Stimulated activated CD4-positive, alpha-beta T cell treated with anti-CD3 and anti-CD28 coated beads, Interleukin-12 subunit alpha, Interleukin-12 subunit beta, amount 100 ng/mL, for 24 hours (primary cell): ENCODE measurements at places on chromosomes 4 and X.

- no peak for DNase-seq
Observed at GRCh38 chr4:154276496-154276895, 215.1 kb downstream of the DCHS2 start.

DNA sequence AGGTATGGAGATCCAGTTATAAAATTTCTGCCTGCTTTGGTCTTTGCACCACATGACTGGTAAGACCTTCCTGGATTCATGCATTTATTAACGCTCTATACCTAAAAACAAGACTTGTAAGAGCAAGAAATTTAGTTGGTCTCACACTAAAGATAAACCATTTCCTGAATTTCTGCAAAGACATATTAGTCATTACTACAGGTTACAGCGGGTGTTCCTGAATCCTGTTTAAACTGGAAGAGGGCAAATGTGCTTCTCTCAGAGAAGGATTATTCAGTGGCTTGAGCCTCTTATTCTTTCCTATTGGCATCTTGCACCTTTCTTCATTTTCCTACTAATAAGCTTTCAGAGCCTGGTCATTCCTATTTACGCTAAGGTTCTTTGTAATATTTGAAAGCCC lies 397.6 kb upstream of the TENM3 start:
- no peak for DNase-seq

GRCh38 chr4:177163532-177163931 lies 146.1 kb upstream of the NEIL3 start:
- no peak for DNase-seq

DNA sequence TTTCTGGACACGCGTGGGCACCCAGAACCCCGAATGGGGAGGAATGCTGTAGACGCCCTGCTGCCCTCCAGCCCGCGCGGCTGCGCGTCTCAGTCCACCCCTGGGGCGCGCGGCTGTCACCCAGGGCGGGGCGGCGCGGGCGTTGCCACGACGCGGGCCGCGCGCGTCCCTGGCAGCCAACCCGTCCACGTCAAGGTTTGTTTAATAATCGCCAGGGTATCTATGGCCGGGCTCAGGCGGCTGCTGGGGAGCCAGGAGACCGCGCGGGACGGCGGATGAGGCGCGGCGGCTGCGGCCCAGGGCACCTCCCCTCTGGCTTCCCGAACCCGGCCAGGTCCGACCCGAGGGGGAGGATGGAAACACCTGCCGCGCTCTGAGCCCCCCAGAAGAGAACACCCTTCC lies at the start of gene SPATA18:
SPATA18 (plus strand) TSS at position 92 of the 402 bp plus-strand sequence. CDS start 401 bp downstream, outside the sequence.
- DNase-seq, result no peak

DNA sequence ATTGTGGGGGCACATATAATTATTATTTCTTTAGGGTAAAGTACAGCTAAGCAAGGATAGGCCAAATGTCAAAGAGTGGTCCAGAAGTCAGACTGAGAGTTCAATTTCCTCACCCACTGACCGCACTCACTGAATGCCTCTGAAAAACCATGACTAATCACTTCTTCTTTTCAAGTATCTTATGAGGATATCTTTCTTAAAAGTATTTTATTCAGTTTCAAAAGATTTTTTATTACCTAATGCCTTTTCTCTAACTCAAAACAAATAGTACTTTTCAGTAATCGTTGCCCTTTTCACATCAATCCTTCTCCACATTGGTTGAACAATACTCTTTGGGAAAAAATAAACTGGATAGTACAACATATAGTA lies 61.7 kb upstream of the CAMK2D start:
- peak; percentile 3 for DNase-seq

DNA sequence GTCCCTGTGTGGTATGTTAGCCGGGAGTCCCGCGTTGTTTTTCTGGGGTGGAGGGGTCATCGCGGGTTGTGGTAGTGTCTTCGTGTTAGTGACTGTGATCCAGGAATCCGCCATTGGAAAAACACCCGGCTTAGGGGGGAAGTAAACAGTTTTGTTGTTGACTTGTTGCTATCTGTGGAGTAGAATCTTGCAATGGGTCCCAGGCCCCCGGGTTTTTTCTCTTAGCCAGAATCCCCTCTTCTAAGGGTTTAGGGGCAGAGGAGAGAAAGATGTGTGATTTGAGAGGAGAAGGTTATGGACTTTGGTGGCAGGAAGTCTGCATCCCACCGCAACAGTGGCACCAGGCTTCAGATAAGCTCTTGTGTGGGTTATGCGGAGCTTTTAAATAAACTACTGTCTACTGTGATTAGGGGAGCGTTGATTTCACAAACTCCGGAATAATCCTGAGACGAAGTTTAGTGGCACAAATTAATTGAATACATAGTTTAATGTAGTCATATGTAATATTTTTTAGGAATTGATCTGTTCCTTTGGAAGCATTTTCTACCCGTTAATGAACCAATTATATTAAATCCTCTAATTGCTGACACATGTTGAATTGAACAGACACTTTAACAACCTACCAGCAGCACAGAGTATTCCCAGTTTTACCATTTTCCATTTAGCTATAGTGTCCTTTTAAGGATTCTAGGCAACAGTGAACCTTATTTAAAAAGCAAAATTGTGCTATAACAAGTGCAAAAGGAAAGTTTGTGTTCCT lies 1.4 kb downstream of the DDX3X start:
- no peak for DNase-seq

DNA sequence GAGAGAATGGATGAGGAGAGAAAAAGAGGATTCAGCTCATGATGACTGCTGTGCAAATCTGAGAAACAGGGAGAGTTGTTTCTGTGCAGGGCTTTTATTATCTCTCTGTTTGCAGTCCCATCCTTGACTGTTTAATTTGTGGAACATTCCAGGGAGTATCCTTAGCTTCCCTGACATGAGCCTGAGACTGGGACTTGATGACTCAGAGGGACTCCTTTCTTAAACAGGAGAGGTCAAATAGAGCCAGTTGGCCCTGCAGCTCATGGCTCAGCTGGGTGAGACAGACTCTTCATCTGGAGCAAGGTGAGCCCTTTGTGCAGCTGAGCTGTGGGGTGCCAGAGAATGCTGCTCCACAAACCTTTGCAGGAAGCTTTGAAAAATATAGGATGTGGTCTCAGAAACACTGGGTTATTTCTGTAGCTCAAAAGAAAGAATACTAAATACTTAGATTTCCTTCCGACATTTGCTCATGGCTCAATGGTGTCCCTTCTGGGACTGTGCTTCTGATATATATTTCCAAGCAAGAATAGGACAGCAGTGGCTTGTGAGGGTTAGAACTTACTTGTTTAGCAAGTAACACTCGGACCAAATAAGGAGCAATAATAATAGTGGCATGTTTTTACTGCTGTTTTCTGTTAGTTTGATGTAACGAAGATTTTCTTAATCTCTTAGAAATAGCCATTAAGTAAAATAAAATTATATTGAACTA lies 14.5 kb downstream of the ARHGAP24 start:
- no peak for DNase-seq

GRCh38 chr4:148196164-148196563 lies 246.1 kb downstream of the NR3C2 start:
- no peak for DNase-seq

DNA sequence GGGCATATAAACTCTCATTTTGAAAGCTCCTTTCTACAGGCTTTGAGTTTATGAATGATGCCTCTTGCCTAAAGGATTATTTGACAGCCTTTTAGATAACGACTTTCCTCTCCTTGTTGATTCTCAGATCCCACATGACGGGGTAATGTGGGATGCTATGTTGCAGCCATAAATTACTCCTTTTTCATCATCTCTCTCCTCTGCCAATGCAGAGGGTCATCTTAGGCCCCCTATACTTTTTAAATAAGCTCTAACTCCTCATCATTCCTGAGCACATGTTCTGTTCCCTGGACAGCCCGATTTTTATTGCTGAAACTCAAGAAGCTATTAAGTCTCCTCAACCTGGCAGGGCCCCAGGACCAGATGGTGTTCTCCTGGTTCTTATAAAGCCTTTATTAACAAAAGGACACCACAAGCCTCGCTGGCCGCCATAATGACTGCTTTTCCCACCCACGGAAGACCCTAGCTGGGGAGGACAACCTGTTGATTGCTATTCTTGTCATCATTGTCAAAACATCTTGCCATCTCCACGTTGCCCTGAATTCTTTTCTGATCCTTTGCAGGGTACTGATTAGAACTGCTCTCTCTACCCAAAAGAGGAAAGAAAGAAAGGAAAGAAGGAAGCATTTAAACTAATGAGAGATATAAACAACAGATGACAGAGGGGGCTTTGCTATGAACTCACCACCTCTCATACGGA lies 150.7 kb downstream of the DHX15 start:
- no peak for DNase-seq

DNA sequence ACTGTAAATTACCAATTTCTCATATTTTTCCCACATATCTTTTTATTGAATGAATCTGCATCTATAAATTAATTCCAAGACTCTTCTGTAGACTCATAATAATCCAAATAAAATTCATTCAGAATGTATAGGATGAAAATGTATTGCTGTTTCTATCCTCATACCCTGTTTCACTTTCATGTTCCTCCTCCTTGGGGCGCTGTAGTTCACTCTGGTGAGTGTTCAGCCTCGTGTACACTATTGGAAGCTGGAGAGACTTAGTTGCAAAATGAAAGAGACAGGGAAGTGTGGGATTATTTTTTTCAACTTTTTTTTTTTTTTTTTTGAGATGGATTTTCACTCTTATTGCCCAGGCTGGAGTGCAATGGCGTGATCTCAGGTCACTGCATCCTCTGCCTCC lies 296.1 kb downstream of the TLL1 start:
- DNase-seq, result no peak

- no peak for DNase-seq
Observed at GRCh38 chr4:649751-650310, 24.2 kb downstream of the ATP5ME start.

DNA sequence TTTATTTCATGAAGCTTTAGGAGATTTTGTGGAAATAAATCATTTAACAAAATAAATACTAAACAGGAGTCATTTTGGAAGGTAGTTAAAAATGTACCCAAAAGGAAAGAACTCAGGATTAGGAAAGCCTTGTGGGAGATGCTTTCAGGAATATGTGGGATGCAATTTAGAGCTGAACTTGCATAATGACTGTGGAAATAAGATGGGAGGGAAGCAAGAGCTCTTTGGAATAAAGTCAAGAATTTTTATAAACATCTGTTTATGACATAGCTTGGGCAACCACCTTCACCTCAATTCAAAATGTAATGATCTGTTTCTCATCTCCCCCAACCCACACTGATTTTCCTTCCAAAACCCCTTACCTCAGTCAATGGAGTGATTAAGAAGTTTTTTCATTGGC lies 623.8 kb downstream of the FAT4 start:
- DNase-seq, result no peak

DNA sequence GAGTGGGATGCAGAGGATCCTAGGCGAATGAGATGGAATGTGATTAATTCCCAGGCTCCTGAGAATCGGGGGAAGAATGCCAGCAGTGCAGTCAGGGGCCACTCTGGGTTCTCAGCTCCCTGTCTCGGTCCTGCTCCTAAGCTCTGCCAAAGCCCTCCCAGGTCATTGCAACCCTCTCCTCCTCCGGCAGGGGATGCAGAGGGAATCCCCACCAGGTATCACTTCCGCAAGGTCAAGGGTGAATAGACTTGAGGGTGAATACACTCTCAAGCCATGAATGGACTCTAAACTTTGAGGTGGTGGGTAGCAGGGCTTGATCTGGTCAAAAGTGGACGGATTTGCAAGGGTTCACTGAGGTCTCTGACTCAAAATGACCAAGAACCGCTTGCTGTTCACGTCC lies 139.3 kb upstream of the MXRA5 start:
- no peak for DNase-seq

GRCh38 chr4:81601358-81601694 lies 129.6 kb upstream of the RASGEF1B start:
- no peak for DNase-seq

DNA sequence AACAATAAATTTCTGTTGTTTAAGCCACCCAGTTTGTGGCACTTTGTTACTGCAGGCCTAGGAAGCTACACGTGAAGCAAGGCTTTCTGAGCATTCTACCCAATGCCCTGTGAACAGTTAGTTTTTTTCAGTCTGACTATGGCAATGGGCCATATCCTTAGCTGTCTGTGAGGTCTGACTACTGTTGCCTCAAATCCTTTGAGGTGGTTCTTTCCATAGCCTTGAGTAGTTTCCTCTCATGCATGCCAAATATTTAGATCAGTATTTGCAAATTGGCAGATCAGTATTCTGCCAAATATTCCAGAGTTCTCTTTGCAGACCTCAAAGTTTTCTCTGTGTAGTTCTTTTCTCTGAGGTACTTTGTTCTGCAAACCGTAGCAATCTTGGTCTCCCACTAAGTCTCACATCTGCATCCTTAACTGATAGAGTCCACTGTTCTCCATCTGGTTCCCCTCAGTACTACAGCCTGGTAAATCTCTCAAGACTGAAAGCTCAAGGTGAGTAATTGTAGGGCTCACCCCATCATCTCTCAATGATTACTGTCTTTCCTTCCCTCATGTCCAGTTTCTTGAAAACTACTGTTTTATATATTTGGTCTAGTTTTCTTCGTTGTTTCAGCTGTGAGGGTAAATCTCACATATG lies 984.9 kb upstream of the INTU start:
- DNase-seq, result no peak
